ENCODE measurements at places on chromosomes 12 and 14. TPM values are rescaled to one million over a fixed set of nuclear protein-coding genes. Genes with fewer than 3 reads are reported as not detected.

GRCh38 chr14:42683707-42684106 is 1077.0 kb downstream of the LRFN5 start:
- no peak for DNase-seq
- H3K36me3 ChIP-seq, result no peaks in the 10 kb centered on the region
- H3K27me3 ChIP-seq, result no peaks in the 10 kb centered on the region
- no peaks in the 10 kb centered on the region for H3K4me1 ChIP-seq
- H3K4me3 ChIP-seq, result no peak overlapping the region

GRCh38 chr12:131574395-131574771 is 136.5 kb upstream of the SFSWAP start:
- H3K4me1 ChIP-seq, result peaks cover 1% of the 10 kb centered on the region
- H3K36me3 ChIP-seq, result no peaks in the 10 kb centered on the region
- DNase-seq, result no peak

GRCh38 chr14:52923902-52924575 is 26.8 kb downstream of the FERMT2 start:
- no peaks in the 10 kb centered on the region for H3K27me3 ChIP-seq
- DNase-seq, result no peak
- no peak overlapping the region for H3K27ac ChIP-seq
- H3K36me3 ChIP-seq, result no peaks in the 10 kb centered on the region
- peaks cover 44% of the 10 kb centered on the region for H3K4me1 ChIP-seq
- no peak overlapping the region for H3K4me3 ChIP-seq

GRCh38 chr12:68175557-68176061 is 16.1 kb upstream of the IFNG start:
- H3K36me3 ChIP-seq, result no peaks in the 10 kb centered on the region
- no peaks in the 10 kb centered on the region for H3K27me3 ChIP-seq
- DNase-seq, result no peak
- H3K4me3 ChIP-seq, result no peak overlapping the region
- no peaks in the 10 kb centered on the region for H3K4me1 ChIP-seq

- H3K4me1 ChIP-seq, result peaks cover 11% of the 10 kb centered on the region
- no peak overlapping the region for H3K27ac ChIP-seq
- DNase-seq, result no peak
- no peak overlapping the region for H3K4me3 ChIP-seq
- no peaks in the 10 kb centered on the region for H3K36me3 ChIP-seq
- peaks cover 25% of the 10 kb centered on the region for H3K27me3 ChIP-seq
Measured at GRCh38 chr12:121116318-121117225, 16.1 kb upstream of the P2RX7 start.

DNA sequence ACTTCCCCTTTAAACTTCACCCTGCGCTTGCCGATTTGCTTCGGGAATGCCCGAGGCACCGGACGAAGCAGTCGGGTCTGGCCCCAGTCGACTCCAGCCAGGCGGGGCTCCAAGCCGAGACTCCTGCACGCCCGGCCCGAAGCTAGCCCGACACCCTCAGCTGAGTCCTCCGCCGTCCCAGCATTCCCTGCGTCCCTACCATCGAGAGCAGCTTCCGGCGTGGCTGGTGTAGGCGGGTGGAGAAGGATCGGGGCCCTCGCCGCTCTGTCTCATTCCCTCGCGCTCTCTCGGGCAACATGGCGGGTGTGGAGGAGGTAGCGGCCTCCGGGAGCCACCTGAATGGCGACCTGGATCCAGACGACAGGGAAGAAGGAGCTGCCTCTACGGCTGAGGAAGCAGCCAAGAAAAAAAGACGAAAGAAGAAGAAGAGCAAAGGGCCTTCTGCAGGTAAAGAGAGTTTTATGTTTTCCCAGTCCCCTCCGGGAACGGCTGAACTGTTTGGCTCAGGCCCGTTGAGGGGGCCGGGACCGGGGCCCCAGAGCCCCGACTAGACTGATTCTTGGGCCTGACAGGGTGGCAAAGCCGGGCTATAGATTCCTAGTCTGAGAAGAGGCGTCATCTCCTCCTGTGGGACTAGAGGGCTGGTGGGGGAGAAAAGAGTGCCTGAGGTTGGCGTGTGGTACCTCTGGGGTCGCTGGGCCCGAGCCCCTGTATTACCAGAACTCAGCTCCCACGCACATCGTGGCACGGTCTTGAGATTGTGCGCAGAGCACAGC is at the start of gene METAP2:
TSS of gene METAP2 (plus strand) at position 269 of the 776 bp plus-strand sequence. CDS start at position 297, 28 bp downstream.
- H3K27ac ChIP-seq, result peak within 1 kb of the TSS; percentile 100
- peaks cover 15% of the 10 kb centered on the region for H3K36me3 ChIP-seq
- no peaks in the 10 kb centered on the region for H3K27me3 ChIP-seq
- DNase-seq, result peak; percentile 91
- peak within 1 kb of the TSS; percentile 99 for H3K4me3 ChIP-seq

Gene TMEM119
- 0.24 TPM for total RNA-seq

GRCh38 chr14:24282736-24283135 is 11.3 kb upstream of the RABGGTA start:
- H3K4me3 ChIP-seq, result no peak overlapping the region
- DNase-seq, result no peak
- H3K36me3 ChIP-seq, result no peaks in the 10 kb centered on the region
- H3K27me3 ChIP-seq, result no peaks in the 10 kb centered on the region

DNA sequence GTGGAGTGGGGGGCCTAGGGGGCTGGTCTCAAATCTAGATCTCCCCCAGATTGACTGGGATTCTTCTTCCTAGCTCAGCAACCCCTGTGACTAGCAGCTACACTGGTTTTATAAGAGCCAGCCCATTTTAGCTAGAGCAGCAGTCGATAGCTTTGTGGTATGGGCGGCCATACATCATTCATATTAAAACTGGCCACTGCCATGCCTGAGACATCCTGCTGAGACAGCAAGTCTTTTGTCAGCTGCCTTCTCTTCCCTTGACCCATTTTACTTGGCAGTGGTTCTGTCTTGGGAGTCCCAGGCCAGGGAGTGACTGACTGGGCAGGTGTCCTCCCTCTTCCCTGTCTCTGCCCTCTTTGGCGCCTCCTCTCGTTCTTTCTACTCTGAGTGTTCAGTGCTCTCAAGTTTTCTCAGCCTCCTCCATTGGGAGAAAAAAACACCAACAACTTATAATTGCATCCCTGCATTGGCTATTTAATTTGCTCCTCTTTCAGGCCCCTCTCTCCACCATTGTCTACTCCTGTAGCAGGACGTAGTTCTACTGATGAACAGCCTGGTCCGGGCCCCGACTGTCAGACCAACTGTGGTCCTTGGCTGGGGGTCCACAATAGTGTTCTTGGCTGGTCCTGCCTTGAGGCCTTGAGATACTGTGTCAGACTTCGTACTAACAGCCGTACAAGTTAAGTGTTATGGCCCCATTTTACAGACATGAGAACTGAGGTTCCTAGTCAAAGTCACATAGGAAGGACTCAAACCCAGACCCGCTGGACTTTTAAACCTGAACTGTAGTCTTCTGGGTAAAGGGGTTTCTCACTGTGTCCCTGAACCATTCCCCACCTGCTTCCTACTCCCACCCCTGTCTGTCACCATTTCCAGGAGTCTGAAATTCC is 18.3 kb upstream of the JDP2 start:
- H3K4me3 ChIP-seq, result no peak overlapping the region
- no peaks in the 10 kb centered on the region for H3K27me3 ChIP-seq
- DNase-seq, result no peak
- H3K36me3 ChIP-seq, result no peaks in the 10 kb centered on the region
- no peak overlapping the region for H3K27ac ChIP-seq
